ENCODE measurements at places on chromosomes 4 and X.

DNA sequence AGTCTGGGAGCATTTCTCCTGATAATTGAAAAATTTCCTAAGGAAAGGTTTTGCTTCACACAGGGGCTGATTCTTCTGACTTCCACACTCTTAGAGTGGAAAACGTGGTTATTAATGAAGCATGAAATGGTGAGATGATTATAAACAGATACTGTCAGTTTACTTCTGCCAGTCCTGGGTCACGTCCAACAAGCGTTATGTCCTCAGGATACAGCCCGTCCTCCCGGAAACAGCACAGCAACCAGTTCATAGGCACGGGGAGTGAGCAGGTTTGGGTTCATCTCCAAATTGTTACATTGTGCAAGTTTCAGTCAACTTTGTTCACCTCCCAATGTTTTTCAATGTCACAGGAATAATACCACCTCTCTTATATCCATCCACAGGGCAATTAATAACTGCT lies 98.8 kb downstream of the NPNT start:
- no peak for DNase-seq

DNA sequence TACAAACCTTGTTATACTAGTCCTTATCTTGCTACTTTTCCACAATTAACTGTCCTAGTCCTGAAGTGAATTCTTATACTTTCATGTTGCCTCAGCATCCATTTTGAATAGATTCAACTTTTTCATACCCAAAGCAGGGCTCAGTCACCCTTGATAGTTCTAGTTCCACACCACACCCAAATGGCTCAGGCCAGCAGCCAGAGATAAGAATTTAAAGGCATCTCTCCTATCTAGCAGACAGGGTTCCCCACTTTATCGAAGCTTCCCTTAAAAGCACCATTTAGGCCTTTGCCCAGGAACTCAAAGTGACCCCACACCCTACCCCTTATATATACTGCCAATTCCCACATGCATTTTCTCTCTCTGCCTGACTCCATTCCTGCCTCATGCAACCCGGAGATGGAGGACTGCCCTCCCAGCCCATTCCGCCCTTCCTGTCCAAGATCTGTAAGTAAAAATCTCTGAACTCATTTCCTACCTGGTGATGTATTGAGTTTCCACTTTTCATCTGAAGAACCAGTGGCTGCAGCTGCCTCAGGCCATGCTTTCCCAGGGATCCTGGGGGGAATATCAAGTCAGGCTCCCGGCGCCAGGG lies 63.7 kb upstream of the TXK start:
- no peak for DNase-seq

DNA sequence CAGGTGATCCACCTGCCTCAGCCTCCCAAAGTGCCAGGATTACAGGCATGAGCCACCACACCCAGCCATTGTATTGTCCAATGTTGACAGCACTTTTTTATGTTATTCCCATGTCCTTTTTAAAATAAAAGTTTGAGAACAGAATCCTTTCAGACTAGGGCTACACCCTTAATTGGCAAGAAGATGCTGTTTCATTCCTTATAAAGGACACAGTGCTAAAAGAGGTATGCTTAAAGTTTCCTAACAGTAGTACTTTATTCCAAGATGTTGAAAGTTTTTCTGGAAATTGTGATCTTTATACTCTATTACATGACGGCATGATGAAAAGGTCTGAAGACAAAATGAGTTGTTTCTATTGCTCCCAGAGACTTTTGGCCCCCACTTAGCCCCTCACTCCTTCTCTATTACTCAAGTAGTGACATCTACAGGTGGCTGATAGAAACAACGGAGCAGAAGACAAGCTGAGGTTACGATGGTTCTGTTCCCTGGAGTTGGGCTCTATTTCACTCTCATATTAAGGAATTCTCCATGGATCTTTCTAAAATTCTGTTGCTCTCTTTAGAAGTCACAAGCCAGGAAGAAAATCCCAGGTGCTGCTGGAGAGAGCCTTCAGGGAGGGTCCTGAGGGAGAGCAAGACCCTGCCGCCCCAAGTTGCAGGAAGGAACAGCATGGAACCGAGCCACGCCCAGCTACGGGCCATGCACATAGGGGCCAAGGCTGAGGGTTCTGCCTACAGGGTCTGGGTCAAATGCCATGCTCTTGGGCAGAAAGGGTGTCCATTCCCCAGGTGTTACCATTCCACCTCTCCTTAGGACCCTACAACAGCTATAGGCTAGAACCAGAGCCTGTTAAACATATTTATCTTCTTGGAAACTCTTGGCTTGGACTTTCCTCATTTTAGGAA lies 22.8 kb downstream of the RPL9 start:
- DNase-seq: no peak

GRCh38 chr4:26152056-26152455 lies 168.8 kb upstream of the RBPJ start:
- no peak for DNase-seq

DNA sequence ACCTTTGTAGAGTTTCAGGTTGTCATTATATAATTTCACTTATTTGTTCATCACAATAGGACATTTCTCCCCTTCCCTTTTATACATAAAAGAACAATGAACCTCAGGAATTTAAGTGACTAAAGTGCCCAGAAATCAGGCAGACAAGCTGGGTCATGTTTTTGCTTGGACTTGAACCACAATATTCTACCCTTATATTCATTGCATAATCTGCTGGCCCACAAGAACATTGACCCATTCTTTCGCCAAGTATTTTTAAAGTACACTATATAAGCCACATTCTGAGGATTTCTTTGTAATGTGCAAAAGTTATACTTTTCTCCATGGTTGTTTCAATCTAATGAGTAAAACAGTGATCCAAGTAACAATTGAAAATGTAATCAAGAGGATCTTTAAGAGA lies 637.5 kb upstream of the SLIT2 start:
- DNase-seq: no peak

- no peak for DNase-seq
Measured at GRCh38 chr4:87179751-87180150, 40.7 kb downstream of the KLHL8 start.

GRCh38 chrX:109484886-109485285 lies 3.0 kb upstream of the GUCY2F start:
- DNase-seq: no peak

DNA sequence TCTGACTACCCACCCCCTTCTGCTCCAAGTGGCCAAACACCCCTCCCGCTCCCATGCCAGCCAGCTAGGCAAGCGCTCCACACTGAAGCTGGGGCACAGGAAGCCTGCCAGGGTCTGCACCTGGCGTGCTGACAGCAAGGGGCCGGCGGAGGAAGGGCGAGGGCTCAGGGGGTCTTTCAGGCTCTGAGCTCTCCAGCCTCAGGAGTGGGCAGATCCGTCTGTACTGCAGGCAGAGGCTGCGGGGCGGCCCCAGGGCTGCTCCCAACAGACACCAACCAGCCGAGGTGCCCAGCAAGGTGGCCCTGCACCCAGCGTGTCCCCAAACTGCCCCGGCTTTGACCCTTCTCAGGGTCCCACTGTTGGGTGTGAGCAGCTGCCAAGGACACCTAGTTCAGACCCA lies 14.8 kb downstream of the FAM53A start:
- no peak for DNase-seq

DNA sequence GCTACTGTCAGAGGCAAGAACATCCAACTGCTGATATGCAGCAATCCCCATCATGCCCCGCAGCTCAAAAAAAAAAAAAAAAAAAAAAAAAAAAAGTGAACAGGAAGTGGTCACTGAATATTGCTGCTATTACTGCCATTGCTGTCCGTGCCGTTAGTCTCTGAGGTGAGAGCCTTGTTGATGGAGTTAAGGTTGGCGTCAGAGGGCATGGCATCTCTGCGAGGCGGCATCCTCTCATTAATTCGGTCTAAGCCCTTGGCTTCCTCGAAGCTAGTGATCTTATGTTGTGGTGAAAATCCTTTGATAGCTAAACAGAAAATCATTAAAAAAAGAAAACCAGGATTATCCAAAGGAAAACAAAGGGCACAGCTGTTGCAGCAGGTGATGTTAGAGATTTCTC lies 321.6 kb downstream of the PPP3CA start:
- DNase-seq: no peak

DNA sequence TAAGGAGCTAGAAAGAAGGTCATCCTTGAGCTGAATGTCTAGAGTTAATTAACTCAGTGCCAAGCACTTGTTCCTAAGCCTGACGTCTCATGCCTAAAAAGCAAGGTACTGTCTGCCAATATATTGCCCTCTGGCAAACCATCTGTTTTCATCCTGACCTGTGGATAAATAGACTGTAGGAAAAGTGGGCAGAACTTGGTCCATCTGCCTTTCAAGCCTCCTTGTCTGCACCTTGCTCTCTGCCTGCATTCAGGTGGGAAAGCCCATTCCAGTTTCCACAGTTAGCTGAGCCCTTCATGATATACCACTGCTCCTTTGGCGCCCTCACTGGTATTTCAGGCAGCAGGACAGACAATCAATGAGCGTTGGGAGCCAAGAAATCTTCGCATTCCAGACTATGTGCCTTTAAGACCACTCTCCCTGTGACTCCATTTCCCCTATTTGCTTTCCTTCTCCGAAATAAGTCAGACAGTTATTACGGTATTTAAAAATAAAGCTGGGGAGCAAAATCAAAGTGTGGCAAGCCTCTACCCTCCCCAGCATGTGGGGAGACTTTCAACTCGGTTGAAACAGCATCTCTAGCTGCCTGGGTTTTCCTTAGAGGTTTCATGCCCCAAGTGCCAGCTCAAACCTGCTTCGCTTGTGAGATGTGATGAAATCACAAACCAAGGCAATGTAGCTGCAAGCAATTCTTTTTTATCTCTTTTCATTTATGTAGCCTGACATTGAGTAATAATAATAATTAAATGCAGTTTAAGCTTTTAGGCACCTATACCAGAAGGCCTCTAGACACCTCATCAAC lies 2.5 kb upstream of the CCDC149 start:
- no peak for DNase-seq

DNA sequence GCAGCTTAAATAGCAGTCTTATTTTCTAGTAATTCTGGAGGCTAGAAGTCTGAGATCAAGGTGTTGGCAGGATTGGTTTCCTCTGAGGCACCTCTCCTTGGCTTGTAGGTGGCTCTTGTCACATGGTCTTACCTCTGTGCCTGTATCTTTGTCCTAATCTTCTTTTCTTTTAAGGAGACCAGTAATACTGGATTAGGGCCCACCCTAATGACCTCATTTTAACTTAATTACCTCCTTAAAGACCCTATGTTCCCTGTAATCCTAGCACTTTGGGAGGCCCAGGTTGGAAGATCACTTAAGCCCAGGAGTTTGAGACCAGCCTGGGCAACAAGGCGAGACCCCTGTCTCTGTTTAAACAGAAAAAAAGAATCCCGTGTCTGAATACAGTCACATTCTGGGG lies 38.9 kb downstream of the ARHGAP10 start:
- DNase-seq: no peak

DNA sequence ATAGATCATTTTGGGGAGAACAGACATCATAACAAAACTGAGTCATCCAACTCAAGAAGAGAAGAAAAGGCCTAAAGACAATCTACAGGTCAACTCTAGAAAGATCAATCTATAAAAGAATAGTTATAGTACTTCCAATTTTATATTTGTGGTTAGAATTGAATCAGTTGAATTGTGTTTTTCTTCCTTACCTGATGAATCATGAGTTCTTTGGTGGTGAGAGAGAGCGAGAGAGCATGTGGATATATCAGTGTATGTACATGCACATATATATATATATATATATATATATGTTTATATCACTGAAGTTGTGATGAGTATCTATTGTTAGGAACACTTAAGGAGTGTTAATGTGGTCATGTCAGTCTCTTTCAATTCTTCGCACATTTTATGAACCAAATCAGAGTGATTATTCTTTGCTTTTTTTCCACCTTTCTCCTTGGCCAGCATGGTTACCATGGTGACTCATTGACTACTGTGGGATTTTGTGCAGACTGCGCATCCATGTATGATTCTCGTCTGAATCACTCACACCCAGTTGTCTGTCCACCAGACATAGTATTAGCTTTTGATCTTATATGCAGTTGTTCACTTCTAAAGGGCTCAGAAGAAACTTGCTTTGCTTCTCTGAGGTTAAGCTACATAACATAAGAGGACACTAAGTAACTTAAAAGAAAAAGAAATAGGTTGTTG lies 90.4 kb upstream of the RAB40AL start:
- DNase-seq: no peak

DNA sequence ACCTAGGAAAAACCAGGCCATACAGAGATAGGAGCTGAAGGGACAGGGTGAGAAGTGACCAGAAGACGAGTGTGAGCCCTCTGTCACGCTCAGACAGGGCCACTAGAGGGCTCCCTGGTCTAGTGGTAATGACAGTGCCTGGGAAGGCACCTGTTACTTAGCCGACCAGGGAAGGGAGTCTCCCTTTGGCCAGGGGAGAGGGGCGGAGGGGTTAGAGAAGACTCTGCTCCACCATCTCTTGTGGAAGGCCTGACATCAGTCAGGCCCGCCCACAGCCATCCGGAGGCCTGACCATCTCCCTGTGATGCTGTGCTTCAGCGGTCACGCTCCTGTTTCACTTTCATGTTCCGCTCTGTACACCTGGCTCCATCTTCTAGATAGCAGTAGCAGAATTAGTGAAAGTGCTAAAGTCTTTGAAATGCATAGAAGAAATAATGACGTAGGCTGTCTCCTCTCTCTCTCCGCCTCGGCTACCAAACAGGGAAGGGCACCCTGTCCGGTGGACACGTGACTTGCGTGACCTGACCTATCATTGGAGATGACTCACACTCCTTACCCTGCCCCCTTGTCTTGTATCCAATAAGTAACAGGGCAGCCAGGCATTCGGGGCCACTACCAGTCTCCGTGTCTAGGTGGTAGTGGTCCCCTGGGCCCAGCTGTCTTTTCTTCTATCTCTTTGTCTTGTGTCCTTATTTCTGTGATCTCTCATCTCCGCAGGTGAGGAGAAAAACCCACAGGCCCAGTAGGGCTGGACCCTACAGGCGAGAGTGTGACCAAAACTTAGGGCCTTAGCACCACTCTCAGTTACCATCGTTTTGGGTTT lies 26.7 kb downstream of the HTT-AS start:
- peak; percentile 81 for DNase-seq

GRCh38 chr4:31341601-31342359 lies 621.6 kb downstream of the PCDH7 start:
- no peak for DNase-seq

DNA sequence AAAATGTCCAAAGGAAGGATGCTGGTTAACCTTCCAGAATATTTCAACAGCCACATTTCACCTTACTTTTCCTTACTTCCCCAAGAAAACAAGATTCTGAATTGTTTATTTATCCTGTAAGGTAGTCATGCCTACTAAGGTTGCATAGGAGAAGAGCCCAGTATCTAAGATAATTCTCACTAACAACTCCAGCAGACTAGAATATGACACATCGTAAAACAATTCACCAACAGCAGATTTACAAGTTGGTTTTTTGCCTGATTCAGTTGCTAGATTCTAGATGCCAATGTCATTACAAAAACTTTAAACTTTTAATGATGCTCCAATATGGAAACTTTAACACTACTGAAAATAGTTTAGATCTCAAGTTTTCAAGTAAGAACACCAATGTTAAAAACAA lies 176.4 kb downstream of the IL13RA2 start:
- no peak for DNase-seq
